ENCODE measurements at places on chromosomes 3 and 15.
A peak's percentile ranks its signal among the peaks of the same experiment; 100 is the strongest.

DNA sequence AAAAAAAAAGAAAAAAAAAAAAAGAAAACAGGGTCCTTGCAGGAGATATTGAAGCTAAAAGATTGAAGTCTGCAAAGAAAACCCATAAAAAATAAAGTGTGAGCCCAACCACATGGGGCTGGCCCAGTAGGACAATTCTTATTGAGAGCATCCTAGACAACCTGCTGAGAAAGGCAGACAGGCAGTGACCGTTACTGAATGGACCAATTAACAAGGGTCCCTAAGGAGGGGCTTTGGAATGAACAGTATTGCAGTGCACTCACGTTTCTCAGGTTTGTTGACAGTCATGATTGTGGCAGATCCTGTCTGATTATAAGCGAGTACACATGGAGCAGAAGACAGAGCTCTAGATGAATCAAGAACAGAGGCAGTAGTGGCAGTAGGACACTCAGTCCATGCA lies 168.6 kb downstream of the LSAMP start:
- DNase-seq = no peak

DNA sequence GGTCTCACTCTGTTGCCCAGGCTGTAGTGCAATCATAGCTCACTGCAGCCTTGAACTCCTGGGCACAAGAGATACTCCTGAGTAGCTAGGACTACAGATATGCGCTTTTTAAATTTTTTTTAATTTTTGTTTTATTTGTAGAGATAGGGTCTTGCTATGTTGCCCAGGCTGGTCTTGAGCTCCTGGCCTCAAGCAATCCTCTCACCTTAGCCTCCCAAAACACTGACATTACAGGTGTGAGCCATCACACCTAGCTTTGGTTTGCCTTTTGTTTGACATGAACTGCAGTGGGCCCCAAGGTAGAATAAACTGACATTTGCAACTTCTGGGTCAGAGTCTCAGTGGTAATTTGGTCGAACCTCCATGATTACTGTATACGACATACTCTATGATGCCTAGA lies 7.9 kb upstream of the GLB1 start:
- DNase-seq = no peak

- DNase-seq = no peak
These were observed 69.0 kb upstream of the HRH1 start for GRCh38 chr3:11085093-11085840.

DNA sequence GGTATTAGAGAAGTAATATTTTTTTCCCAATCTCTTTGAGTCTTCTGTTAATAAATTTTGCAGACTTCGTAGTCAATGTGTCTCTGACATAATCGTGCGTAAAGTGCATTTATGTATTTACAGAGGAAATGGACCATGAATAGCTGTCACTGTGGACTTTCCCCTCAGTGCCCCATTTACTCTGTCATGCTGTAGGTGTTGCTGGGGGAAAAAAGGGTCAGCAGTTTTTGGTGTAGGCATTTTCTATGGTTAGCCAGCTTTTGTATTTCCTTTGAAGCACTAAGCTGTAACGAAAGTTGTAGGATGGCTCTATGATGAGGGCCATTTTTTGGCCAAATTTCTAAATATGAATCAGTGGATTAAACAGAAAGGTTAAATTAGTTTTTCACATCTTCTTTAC lies 598.4 kb downstream of the FGF12 start:
- no peak for DNase-seq

- DNase-seq = no peak
These were observed 582.5 kb downstream of the PLOD2 start for GRCh38 chr3:145578471-145578870.

DNA sequence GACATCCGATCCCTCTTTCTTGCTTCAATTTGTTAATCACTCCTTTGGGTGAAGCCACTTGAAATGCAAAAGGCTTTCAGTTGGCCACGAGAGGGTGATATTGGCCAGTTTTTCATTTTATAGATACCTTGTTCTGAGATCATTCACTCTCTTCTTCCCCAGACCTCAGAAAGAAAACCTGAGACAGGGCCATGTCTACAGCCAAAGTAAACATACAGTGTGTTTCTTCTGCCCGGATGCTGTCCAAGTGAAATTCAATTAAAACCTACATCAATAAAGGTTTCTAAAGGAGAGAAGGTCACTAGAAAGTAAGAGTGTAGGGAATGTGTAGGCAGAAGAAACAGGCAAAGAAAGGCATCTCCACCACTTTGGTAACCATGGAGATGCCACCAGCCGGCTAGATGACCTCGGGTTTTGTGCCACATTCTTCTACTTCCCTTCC lies 39.5 kb upstream of the FMN1 start:
- DNase-seq = peak; percentile 76

DNA sequence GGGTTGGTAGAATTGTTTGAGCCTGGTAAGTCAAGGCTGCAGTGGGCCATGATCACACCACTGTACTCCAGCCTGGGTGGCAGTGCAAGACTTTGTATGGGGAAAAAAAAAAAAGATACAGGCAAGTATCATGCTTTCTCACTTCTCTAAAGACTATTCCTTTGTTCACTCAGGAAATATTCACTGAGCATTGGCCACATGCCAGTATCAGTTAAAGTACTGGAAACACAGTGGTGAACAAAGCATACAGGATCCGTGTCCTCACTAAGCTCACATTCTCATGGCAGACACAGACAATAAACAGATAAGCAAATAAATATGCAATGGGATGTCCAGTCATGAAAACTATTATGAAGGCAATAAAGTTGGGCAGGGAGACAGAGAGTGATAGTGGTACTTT lies 5.1 kb upstream of the MTHFS start:
- DNase-seq = no peak

DNA sequence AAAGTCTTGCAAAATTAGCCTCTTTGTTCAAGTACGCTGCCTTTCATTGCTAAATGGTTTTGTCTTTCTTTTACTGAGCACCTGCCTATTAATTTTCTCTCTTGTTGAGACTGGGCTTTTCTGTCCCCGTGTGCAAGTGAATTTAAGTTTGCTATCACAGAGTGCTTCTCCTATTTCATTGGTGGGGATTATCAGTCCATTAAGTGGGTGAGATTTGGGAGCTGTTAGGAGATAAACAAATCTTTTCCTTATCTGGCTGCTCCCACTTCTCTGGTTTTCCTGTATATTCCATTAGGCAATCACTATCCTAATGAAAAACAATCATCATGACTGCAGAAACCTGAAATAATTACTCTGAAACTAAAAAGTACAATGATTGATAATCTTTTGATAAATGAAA lies 254.2 kb downstream of the NR1D2 start:
- DNase-seq = no peak

DNA sequence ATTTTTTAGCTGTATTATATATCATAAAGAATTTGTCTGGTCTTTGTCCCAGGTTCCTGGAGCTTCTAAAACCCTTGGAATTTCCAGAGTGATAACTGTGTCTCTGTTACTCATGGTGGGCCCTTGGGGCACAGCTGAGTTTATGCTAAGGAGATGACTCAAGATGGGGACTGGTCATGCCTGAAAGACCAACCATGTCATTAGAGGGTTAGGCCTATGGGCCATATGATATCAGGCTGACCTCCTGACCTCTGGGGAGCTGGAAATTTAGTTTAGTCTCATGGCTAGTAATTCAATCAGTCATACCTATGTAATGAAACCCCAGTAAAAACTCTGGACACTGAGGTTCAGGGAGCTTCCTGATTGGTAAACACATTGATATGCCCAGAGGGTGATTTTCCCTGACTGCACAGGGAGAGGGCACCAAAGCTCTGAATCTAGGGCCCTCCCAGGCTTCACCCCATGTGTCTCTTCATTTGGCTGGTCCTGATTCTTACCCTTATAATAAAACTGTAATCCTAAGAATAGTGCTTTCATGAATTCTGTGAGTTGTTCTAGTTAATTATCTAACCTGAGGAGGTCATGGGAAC lies 69.6 kb downstream of the EEFSEC start:
- DNase-seq = no peak

GRCh38 chr15:55250392-55250791 lies 39.2 kb downstream of the RAB27A start:
- DNase-seq = no peak

DNA sequence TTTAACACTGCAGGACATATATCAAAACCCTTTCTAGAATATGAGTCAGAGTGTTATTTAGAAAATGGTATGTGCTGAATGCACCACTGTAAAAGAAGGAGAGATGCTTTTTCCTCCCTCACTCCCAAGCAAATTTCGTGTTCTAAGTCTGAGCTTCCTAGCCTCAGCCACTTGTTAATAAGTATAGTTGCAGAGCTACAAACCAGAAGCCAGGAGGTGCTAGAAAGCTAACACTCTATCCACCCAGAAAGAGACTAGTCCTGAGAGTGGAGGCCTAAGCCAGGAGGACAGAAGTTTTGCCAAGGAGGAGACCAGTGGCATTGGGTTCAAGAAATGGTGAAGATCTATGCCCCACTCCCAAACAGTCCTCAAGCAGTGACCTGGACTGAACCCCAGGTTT lies 40.5 kb upstream of the GYG1 start:
- peak; percentile 38 for DNase-seq

Measured in NAMALWA (cell line).